ENCODE measurements at places on chromosomes 16 and 17. TPM values are rescaled to one million over a fixed set of nuclear protein-coding genes. Genes with fewer than 3 reads are reported as not detected.

DNA sequence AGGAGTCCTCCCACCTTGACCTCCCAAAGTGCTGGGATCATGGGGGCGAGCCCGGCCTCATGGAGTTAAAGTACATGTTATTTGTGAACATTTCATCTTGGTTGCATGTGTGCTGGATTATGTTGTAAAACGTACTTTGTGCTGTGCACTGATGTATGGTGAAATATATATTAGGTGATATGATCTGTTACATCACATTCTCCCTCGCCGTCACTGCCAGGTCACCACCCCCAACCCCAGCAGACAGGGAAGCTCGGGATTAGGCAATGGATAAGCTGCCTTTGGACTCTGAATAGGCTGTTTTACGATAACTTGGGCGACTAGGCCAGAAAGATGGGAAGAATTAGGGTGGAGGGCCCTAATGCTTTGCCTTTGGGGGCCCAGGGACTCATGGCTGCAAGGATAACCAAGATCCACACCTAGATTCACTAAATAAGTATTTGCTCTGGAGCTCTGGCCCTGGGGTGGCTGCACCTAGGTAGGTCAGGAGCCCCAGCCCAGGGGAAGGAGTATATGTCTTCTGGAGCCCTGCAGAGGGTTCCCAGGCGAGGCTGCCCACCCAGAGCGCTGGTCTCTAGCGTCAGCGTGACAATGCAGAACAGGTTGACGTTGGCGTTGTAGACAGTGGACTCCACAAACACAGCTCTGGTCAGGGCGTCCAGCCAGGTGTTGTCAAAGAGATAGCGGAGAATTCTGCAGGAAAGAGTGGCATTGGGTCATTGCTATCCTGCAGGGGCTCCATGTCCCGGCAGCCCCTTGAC is 27.1 kb upstream of the GCSH start:
- no peak overlapping the region for H3K4me3 ChIP-seq
- H3K27ac ChIP-seq = no peak overlapping the region
- DNase-seq = no peak
- no peaks in the 10 kb centered on the region for H3K27me3 ChIP-seq
- H3K4me1 ChIP-seq = no peaks in the 10 kb centered on the region

DNA sequence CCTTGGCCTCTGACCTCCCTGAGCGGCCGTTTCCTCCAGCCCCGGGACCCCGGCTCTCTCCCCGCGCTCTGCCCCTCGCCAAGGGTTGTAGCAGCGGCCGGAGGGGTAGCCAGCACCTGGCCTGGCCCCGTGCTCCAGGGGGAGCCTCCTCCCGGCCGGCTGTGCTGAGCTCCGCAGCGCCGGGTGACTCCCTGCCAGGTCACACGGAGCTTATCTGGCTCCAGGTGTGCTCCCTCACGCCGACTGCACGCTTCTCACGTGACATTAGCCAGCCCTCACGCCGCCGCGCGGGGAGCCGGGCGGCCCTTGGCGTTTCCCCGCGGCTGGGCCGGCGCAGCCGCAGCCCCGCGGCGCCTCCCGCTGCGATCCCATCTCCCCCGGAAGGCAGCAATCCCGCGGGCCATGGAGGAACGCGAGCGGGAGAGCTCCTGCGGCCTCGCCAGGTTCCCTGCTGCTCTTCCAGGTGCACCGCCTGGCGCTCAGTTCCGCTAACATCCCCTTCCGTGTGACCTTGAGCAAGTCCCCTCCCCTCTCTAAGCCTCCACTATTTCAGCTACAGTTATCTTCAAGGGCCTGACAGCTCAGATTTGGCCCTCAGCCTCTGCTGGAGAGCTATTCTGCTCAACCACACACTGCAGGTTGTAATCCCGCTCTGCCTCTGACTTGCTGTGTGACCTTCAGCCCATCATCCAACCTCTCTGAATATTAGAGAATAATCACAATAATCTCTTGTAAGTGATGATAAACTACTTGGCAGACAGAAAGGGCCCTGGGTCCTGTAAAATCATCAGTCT is 3.4 kb downstream of the MYO18A start:
- peaks cover 17% of the 10 kb centered on the region for H3K4me1 ChIP-seq
- peak overlapping the region; percentile 67 for H3K4me3 ChIP-seq
- peak overlapping the region; percentile 48 for H3K27ac ChIP-seq
- no peaks in the 10 kb centered on the region for H3K36me3 ChIP-seq
- DNase-seq = peak; percentile 33
- H3K27me3 ChIP-seq = no peaks in the 10 kb centered on the region

DNA sequence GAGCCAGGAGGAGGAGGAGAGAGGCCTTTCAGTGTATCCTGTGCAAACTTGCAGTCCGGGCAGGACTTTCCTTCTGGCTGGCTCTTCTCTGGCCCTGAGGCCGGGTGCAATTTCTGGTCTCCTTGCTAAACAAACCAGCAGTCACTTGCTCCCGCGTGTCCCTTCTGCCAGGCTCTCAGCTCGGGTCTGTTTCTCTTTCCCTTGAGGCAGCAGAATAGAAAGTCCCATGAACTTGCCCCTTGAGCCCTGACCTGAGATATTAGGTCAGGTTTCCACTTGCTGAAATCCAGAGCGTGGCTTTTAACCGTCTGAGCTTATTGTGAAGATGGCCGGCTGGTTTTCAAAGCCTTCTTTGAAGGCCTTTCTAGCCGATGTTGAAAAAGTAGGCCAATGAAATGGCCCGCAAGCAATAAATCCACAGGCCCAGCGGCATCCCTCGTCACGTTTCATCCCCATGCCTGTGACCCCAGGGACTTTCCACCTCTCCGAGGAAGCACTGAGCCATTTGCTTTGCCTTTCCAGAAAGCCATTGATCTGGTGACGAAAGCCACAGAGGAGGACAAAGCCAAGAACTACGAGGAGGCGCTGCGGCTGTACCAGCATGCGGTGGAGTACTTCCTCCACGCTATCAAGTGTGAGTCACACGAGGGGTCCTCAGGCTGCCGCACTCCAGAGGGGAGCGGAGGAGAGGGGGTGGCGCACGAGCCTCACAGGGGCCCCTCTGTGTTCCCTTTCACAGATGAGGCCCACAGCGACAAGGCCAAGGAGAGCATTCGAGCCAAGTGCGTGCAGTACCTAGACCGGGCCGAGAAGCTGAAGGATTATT is 4.5 kb downstream of the VPS4A start:
- no peak overlapping the region for H3K4me3 ChIP-seq
- H3K36me3 ChIP-seq = peaks cover 51% of the 10 kb centered on the region
- peaks cover 6% of the 10 kb centered on the region for H3K4me1 ChIP-seq
- H3K27ac ChIP-seq = no peak overlapping the region
- H3K27me3 ChIP-seq = no peaks in the 10 kb centered on the region
- no peak for DNase-seq

DNA sequence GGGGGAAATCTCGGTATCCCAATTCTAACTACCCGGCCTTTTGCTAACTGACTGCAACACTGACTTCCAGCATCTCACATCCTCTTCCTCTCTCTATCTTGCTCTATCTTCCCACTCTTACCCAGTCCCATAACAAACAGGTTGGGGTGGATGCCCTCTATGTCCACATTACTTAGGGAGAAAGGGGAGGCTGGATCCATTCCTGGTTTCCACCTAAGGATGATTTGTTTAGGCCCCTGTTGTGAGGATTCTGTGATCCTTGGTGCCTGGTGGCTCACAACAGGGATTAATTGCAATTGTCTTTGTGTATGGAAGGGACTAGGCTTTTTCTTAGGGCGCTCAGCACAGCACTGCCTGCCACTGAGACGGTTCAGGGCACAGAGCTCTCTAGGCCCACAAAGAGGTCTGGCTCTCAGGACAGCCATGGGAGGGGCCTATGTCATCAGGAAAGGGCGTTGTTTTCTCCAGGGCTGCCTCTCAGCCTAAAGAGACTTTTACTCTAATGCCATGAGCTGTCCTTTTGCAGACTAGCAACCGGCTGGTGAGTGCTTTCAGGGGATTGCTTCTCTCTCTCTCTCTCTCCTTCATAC is 612.1 kb upstream of the SALL1 start:
- H3K4me1 ChIP-seq = no peaks in the 10 kb centered on the region
- H3K4me3 ChIP-seq = no peak overlapping the region
- no peak for DNase-seq

DNA sequence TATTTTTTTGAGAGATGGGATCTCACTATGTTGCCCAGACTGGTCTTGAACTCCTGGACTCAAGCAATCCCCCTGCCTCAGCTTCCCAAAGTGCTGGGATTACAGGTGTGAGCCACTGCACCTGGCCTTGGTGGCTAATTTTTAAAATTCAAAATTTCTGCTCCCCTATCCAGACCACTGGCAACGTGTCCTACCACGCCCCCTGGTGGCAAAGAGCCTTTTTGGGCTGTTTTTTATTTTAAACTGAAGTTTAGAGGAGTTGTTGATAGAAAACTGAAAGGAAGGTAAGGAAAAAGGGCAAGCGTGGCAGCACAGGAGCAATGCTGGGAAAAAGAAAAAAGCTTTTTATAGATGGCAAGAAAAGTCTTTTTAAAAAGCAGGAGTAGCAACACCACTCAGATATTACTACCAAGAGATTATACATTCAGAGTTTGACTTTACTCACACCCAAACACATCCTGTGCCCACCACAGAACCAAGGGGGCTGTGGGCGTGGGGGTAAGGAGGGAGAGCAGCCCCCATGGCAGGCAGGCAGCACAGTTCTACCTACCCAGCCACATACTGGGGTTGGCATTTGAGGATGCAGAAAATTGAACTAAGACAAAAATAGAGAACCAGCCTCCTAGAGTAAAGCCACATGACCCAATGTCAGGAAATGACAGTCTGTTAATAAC is 4.2 kb upstream of the MXRA7 start:
- H3K4me1 ChIP-seq = peaks cover 37% of the 10 kb centered on the region
- H3K36me3 ChIP-seq = peaks cover 30% of the 10 kb centered on the region
- H3K27me3 ChIP-seq = no peaks in the 10 kb centered on the region
- DNase-seq = peak; percentile 67
- H3K27ac ChIP-seq = peak overlapping the region; percentile 57
- H3K4me3 ChIP-seq = no peak overlapping the region

DNA sequence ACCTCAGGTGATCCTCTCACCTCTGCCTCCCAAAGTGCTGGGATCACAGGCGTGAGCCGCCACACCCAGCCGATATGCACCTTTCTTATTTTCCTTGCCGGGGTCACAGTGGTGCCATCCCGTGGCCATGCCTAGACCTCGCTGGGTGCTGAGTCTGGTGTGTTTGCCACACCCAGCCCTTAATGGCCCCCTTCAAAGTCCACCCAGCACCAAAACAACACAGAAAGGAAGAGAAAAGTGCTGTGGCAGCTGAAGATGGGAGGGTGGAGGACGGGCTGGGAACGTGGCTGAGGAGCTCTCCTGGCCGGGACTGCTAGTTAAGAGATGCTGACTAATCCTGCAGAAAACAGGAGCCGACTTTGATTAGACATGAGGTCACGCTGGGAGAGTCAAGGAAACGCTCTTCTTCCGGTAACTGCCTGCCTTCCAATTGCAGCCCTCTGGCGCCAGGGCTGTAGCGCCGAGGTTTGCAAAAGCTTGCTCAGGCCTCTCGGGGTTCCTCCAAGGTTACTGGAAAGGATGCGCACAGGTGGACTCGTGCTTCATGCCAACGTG is 10.9 kb downstream of the SLC43A2 start:
- no peaks in the 10 kb centered on the region for H3K36me3 ChIP-seq
- no peaks in the 10 kb centered on the region for H3K4me1 ChIP-seq
- no peak for DNase-seq
- no peaks in the 10 kb centered on the region for H3K27me3 ChIP-seq

GRCh38 chr16:56824331-56824730 is 40.7 kb upstream of the SLC12A3 start:
- H3K36me3 ChIP-seq = peaks cover 19% of the 10 kb centered on the region
- no peak for DNase-seq
- no peak overlapping the region for H3K4me3 ChIP-seq
- H3K27me3 ChIP-seq = no peaks in the 10 kb centered on the region

- H3K27ac ChIP-seq = no peak overlapping the region
- no peaks in the 10 kb centered on the region for H3K27me3 ChIP-seq
- no peak for DNase-seq
- H3K4me3 ChIP-seq = no peak overlapping the region
- no peaks in the 10 kb centered on the region for H3K36me3 ChIP-seq
- no peaks in the 10 kb centered on the region for H3K4me1 ChIP-seq
These were observed 43.2 kb downstream of the MYH3 start for GRCh38 chr17:10613775-10614513.

GRCh38 chr16:67185651-67186134 is 1.9 kb upstream of the MATCAP1 start:
- H3K4me3 ChIP-seq = no peak overlapping the region
- H3K27ac ChIP-seq = no peak overlapping the region
- H3K27me3 ChIP-seq = no peaks in the 10 kb centered on the region

Gene SPN
- total RNA-seq = 136 TPM

Gene MMP2
- not detected for total RNA-seq

Gene SPIRE2
- 1.4 TPM for total RNA-seq

Gene TBC1D28
- total RNA-seq = not detected

Gene TEKT5
- not detected for total RNA-seq

Gene CCL8
- total RNA-seq = not detected
